ENCODE measurements at places on chromosomes 7 and 10.

- no peak for DNase-seq
These were observed 50.5 kb downstream of the TMEM209 start for GRCh38 chr7:130154501-130155317.

- DNase-seq, result no peak
These were observed 176.5 kb upstream of the KCTD7 start for GRCh38 chr7:66452165-66452564.

GRCh38 chr7:81402227-81402626 lies 367.6 kb downstream of the HGF start:
- DNase-seq, result no peak

DNA sequence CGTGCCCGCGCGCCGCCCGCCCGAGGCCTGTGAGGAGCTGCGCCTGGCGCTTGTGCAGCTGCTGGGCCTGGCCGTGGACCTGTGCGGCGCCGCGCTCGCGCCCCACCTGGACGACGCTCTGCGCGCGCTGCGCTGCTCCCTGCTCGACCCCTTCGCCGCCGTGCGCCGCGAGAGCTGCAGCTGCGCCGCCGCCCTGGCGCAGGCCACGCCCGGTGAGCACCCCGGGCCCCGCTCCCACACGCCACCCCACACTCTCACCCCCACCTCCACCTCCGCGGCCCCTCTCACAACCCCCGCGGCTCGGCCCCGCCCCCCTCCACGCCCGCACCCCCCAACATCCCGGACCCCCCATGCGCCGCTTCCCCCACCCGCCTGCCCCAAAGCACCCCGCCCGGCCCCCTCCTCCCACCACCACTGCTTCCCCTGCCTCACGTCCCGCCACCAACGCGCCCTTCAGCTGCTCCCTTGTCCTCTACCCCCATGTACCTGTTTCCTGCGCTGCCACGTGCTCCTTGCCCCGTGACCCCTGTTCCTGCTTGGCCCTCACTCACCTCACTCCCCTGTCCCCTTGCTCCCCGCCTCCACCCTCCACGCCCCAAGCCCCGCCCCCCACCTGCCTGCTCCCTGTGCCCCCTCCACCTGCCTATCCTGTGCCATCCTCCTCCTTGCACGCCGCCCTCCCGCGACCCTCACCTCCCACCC lies at the start of gene PRKAR1B:
PRKAR1B (minus strand) TSS at position 178 of the 702 bp plus-strand sequence. CDS start 15,776 bp downstream, outside the sequence.
- peak; percentile 39 for DNase-seq

- no peak for DNase-seq
These were observed 69.2 kb upstream of the SLC39A12 start for GRCh38 chr10:17882557-17882956.

DNA sequence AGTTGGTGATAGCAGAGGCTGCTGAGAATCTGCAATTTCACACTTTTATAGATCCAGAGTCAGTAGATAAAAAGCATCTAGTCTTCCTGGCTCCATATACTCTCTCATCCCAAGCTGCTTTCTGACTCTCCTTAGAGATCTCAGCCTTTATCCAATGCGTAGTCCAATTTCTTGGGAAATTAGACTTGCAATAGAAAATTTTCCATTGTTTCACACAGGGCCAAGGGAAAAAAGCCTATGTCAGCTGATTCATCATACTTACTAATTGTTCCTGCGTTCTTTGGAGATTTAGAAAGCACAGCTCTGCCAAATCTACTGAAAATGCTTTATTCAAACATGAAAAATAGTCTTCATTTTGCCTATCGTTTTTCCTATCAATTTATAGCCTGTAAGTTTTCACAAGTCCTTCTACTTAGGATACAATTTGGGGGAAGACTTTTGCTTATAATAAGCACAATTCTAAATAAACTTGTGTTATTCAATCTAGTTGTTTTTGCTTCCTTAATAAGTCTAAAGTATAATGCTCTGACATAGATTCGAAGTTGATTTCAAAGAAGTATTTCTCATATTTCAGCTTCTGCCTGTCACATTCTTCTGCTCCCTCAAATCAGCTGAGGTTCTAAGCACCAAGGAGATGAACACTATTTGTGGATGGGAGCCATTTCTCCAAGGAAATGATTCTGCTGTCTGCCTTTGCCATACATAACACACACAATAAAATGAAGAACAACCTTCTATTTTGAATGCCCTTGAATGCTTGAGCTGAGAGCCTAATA lies 165.4 kb downstream of the ADAM12 start:
- no peak for DNase-seq

Measured in activated naive CD4-positive, alpha-beta T cell treated with Interleukin-2 at 50 U/mL for 16 hours (primary cell).